Mesangial cell (primary cell): ENCODE measurements at places on chromosomes 5 and 9. TPM values are rescaled to one million over a fixed set of nuclear protein-coding genes. Genes with fewer than 3 reads are reported as not detected.

Gene ASPN
- total RNA-seq: not detected in 2 replicates

Gene VLDLR
- 12.2 and 28.8 TPM in 2 replicates for total RNA-seq

Gene DBH
- not detected in 2 replicates for total RNA-seq

Gene IL5
- total RNA-seq: not detected in 2 replicates

Gene PCDHB15
- 0.16 and 1.0 TPM in 2 replicates for total RNA-seq

Gene PCDHGA4
- total RNA-seq: 0.33 and 2.2 TPM in 2 replicates

Gene ENTREP1
- 0.49 and 1.3 TPM in 2 replicates for total RNA-seq

Gene ZNF484
- total RNA-seq: 3.1 and 5.7 TPM in 2 replicates

Gene IRX1
- 0.81 and 5.6 TPM in 2 replicates for total RNA-seq

Gene TMEM215
- total RNA-seq: not detected in 2 replicates

Gene TERT
- total RNA-seq: not detected in 2 replicates

Gene SPINK4
- not detected in 2 replicates for total RNA-seq

Gene PAPPA
- total RNA-seq: 8.4 and 9.5 TPM in 2 replicates

Gene NOL8
- total RNA-seq: 9.0 and 11.5 TPM in 2 replicates

Gene HAVCR1
- 2.1 and 11.7 TPM in 2 replicates for total RNA-seq

Gene OLFM1
- 1.3 TPM in 1 of 2 replicates, not detected in the other for total RNA-seq

Gene ZNF169
- total RNA-seq: 1.6 and 1.9 TPM in 2 replicates
